CD4-positive, alpha-beta T cell treated with Interleukin-17A for 4 hours (primary cell): ENCODE measurements at places on chromosomes 1 and 21.

- no peak for DNase-seq
Observed at GRCh38 chr1:64941461-64942117, 24.8 kb downstream of the JAK1 start.

- no peak for DNase-seq
Observed at GRCh38 chr1:153742411-153743142, 14.7 kb downstream of the INTS3 start.

DNA sequence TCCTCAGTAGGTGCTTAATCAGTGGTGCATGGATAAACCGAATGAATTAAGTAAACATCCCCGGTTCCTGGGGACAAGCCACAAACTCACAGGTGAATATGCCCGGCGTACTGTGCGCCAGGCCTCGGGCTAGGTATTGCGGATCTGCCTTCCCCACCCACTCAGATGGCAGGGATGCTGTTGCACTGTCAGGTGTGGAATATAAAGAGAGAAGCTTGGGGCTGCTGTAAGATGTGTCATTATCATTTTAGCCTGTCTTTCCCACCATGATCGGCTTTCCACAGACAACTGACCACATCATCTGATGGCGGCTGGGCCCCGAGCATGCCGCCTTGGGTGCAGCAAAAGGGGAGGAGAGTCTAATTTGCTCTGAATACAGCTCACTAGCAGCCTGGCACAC, 45.4 kb upstream of the LRP8 start:
- DNase-seq: no peak

- no peak for DNase-seq
Observed at GRCh38 chr21:32065654-32066053, 192.8 kb downstream of the HUNK start.

DNA sequence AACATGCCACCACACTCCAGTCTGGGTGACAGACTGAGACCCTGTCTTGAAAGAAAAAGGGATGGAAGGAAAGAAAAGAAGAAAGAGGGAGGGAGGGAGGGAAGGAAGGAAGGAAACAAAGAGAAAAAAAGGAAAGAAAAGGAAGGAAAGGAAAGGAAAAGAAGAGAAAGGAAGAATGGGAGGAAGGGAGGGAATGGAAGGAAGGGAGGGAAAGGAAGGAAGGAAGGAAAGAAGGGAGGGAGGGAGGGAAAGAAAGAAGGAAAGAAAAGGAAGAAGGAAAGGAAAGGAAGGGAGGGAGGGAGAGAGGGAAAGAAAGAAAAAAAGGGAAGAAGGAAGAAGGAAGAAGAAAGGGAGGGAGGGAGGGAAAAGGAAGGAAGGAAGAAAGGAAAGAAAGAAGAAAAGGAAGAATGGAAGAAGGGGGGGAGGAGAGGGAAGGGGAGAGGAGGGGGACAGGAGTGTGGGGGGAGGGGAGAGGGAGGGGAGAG, 5.0 kb upstream of the PPP1R15B start:
- no peak for DNase-seq

GRCh38 chr1:116918714-116919357, 9.1 kb downstream of the PTGFRN start:
- no peak for DNase-seq

- DNase-seq: no peak
Observed at GRCh38 chr21:27725916-27726315, 759.0 kb upstream of the ADAMTS5 start.

- no peak for DNase-seq
Observed at GRCh38 chr1:207186503-207186902, 82.5 kb downstream of the C4BPA start.

- no peak for DNase-seq
Observed at GRCh38 chr21:25558123-25558522, 49.2 kb downstream of the MRPL39 start.

- no peak for DNase-seq
Observed at GRCh38 chr1:210447456-210448057, 118.9 kb downstream of the HHAT start.

DNA sequence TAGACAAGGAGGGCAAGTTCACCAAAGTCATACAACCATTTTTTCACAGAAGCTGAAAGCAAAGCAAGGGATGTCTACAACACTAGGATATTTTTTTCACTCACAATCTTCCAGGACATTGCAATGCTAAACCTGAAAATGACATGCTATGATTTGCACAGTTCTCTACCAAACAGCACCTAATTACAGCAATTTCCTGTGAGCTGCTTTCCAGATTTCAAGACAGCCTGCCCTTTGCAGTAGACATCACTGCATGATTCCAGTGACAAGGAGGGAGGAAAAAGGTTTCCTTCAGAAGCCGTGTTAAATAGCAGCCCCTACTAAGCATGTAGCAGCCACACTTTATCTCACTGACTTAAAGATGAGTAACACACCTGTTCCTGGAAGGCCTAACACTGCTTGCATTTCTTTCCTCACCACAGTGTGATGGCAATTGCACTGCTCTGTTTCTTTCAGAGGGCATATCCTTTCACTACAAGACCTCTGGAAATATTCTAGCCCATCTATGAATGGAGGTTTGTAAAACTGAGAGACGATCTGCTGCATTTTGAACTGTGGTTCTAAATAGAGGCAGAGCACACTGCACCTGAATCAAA, 97.1 kb downstream of the DUSP10 start:
- DNase-seq: no peak
